ENCODE measurements at places on chromosomes 13 and 19.
A peak's percentile ranks its signal among the peaks of the same experiment; 100 is the strongest.

DNA sequence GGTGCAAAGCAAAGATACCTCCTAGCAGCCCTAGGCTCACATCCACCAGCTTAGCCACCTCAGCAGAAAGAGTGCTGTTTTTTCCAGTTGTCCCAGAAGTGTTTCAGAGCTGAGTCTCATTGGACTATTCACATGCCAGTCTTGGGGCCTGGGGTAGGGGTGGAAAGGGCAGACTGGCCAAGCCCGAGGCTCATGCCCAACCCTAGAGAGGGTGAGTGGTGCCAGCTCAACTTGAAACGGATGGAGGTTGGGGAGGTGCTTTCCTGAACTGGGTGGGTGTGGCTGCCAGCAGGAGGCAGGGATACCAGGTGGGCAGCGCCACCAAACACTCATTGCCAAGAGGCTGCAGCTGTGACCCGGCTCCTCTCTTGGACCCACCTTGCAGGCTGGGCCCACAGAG is 116.9 kb downstream of the DPF1 start:
- DNase-seq = no peak

- DNase-seq = no peak
Observed at GRCh38 chr13:91375116-91375729, 23.2 kb upstream of the GPC5 start.

DNA sequence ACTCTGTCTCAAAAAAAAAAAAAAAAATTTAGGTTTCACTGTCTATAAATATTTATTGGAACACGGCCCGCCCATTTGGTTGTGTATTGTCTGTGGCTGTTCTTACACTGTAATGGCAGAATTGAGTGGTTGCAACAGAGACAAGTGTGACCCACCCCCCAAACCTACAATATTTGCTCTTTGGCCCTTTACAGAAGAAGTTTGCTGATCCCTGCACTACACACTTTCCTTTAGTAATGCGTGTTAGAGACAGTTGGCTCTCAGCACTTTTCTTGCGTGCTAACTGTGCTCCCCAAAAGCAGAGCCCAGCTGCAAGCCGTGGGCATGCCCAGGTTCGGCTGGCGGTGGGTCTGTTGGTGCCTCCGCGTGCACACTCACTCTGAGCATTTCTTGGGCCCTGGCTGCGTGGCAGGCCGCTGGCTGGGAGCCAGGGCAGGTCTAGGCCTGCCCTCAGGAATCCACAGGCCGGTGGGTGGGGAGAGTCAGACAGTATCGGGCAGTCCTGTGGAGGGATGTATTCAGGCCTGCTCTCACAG is 72.6 kb downstream of the SIPA1L3 start:
- DNase-seq = no peak

- DNase-seq = no peak
Observed at GRCh38 chr13:111095911-111096501, 19.1 kb upstream of the ARHGEF7 start.

- DNase-seq = no peak
Observed at GRCh38 chr13:28077231-28077630, 23.1 kb downstream of the FLT3 start.

DNA sequence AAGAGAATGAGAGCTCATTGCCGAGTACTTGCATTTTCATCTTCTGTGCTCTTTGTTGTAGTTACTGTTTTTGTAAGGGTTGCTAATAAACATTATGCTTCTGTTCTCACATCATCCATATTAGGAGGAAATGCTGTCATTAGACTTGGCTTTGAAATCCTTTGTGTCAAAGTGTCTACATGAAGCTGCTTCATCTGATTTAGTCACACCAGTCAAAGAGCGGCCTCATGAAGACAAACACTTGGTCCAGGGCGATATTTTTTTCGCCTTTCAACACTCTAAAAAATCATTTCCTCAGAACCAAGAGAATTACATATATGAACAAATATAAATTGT is 105.0 kb downstream of the SPRY2 start:
- DNase-seq = no peak

GRCh38 chr19:5045029-5045428 is 76.1 kb downstream of the KDM4B start:
- no peak for DNase-seq

- no peak for DNase-seq
Observed at GRCh38 chr19:1063030-1063908, 3.7 kb upstream of the ARHGAP45 start.

DNA sequence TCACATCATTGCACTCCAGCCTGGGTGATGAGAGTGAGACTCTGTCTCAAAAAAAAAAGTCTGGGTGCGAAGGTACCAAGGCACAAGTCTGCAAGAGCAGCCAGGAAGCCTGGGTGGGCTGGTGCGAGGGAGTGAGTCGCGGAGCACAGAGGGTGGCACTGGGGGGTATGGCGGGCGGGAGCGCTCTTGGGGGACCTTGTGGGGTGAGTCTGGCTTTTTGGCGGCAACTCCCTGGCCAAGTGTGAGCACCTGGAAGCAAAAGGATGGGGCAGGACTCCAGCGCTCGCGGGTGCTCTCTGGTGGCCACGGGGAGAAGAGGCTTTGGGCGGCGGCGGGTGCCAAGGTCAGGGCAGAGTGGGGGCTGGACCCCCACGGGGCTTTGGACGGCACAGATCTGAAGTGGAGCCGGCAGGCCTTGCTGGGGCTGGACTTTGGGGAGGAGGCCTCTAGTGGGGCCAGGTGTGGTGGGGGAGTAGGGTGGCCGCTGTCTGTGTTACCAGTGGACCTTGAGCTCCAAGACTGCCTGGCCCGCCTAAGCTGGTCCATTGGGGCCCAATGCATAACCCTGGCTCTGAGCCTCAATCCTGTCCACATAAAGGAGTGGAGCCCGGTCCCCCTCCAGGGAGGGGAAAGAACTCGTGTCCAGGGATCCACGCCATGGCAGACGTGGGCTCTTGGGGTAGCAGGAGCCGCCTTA is 1.6 kb downstream of the P2RY11 start:
- peak; percentile 49 for DNase-seq

DNA sequence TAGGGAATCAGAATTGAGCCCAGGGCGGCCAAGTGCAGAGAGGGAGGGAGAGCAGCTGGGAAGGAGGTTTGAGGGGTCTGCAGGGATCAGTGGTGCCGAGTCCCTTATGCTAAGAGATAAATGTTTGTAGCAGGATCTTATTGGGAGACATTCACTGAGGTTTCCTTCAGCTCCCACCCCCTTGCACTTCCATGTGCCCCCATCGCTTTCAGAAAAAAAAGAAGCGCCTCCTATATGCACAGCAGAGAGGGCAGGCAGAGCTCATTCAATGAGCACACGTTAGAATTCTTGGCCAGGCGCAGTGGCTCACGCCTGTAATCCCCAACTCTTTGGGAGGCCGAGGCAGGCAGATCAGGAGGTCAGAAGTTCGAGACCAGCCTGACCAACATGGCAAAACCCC is 28.0 kb downstream of the CYP4F2 start:
- no peak for DNase-seq

GRCh38 chr13:20977394-20977793 is 74.8 kb upstream of the XPO4 start:
- no peak for DNase-seq

GRCh38 chr19:4052114-4052992 is 14.3 kb downstream of the ZBTB7A start:
- DNase-seq = no peak

DNA sequence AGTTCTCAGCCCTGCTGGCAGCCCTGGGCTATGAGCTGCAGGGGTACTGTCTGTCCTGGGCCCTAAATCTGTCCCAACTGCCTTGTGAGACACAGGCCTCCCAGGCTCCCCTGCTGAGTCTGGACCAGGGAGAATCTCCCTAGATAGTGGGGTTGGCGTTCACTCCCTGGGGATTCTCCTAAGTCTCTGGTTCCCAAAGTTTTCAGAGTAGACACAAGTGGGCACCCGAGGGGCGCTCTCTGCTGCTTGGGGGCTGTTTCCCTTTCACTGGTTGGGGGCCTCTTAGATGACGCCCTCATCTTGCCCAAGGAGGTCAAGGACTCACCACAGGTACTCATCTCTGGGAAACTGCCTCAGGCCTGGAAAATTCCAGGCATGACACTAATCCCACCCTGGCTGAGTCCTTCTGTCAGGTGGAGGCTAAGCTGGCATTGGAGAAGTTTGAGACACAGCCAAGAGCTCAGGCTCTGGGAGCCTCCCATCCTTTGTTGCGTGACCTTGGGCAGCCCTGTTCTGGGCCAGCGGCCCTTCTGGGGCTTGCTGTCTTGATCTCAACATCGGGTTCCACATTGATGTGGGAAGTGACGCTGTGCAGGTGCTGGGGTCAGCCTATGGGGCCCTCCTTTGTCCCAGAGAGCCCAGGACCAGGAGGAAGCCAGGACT is 3.9 kb downstream of the RPL18A start:
- no peak for DNase-seq

GRCh38 chr13:61927648-61928047 is 512.0 kb upstream of the PCDH20 start:
- DNase-seq = no peak

GRCh38 chr19:13172346-13173138 is 22.3 kb downstream of the IER2 start:
- DNase-seq = no peak

GRCh38 chr13:34748073-34748472 is 194.0 kb upstream of the NBEA start:
- no peak for DNase-seq

GRCh38 chr13:89865164-89866064 is 1482.1 kb upstream of the MIR17HG start:
- DNase-seq = no peak

- DNase-seq = no peak
Observed at GRCh38 chr19:41957838-41958366, 1.2 kb downstream of the RABAC1 start.
